ENCODE measurements at places on chromosomes 7 and 10.

GRCh38 chr10:88316292-88316861 is 266.7 kb downstream of the RNLS start:
- DNase-seq: no peak

DNA sequence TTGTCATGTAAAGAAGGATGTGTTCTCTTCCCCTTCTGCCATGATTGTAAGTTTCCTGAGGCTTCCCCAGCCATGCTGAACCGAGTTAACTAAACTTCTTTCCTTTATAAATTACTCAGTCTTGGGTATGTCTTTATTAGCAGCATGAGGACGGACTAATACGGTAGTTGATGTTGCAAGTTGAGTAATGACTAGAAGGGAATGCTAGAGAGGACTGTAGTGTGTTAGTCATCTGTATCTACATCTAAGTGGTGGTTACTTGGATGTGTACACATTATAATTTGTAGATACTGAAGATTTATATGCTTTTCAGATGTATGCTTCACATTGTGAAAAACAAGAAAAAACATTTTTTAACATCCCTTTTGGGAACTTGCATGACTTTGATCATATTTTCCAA is 244.6 kb downstream of the POLR1F start:
- no peak for DNase-seq

GRCh38 chr10:87510025-87510424 is 5.3 kb downstream of the MINPP1 start:
- DNase-seq: no peak

DNA sequence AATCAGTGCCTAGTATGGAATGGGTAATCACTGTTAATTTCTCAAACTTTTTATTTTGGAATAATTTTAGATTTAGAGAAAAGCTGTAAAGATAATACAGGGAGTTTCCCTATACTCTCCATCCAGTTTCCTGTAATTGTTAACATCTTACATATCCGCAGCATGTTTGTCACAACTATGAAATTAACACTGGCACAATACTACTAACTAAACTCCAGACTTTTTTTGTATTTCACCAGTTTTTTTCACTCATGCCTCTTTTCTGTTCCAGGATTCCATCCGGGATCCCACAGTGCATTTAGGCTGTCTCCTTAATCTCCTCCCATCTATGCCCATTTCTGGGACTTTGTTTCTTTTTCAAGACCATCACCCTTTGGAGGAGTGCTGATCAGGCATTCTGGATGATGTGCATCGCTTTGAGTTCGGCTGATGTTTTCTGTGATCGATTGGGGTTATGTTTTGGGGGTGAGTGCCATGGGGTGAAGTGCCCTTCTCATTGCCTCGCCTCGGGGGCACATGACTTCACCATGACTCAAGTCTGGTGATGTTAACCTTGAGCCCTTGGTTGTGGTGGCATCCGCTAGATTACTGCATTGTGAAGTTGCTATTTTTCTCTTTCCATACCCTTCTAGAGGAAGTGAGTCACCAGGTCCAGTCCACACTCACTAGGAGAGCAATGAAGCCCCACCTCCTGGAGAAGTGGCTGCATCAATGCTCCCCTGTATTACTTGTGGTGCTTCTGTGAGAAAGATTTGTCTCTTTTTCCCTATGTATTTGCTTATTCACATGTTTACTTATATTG is 43.9 kb upstream of the GRB10 start:
- peak; percentile 74 for DNase-seq

- no peak for DNase-seq
These were observed 1.1 kb upstream of the TNPO3 start for GRCh38 chr7:129055861-129056464.

DNA sequence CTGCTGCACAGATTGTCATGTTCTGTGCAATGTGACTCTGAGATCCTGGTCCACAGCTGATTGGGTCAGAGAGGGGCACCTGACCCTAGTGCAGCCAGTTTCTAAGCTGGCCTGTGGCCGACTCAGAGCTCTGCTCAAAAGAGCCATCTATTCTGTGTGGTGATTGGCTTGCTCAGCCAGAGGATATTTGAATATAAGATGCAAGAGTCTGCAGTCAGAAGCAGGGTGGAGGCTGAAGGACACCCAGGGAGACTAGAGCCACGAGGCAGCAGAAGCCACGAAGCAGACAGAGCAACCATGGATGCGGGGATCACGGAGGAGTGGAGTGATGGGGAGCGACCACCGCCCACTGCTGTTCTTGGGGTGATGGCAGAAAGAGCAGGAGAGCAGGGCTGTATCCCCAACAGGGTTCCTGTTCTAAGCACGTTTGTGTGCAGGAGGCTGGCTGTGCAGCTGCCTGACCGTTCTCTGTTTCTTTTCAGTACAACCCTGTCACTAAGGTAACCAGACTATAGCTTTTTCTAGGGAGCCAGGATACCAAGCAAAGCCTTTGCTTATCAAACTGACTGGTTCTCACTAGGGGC is 19.5 kb upstream of the RHEB start:
- no peak for DNase-seq

- no peak for DNase-seq
These were observed 58.9 kb upstream of the LBX1 start for GRCh38 chr10:101287997-101288635.

GRCh38 chr10:132256866-132257265 is 50.9 kb downstream of the STK32C start:
- no peak for DNase-seq

GRCh38 chr10:35191523-35191922 is 64.9 kb downstream of the CREM start:
- DNase-seq: peak; percentile 23

DNA sequence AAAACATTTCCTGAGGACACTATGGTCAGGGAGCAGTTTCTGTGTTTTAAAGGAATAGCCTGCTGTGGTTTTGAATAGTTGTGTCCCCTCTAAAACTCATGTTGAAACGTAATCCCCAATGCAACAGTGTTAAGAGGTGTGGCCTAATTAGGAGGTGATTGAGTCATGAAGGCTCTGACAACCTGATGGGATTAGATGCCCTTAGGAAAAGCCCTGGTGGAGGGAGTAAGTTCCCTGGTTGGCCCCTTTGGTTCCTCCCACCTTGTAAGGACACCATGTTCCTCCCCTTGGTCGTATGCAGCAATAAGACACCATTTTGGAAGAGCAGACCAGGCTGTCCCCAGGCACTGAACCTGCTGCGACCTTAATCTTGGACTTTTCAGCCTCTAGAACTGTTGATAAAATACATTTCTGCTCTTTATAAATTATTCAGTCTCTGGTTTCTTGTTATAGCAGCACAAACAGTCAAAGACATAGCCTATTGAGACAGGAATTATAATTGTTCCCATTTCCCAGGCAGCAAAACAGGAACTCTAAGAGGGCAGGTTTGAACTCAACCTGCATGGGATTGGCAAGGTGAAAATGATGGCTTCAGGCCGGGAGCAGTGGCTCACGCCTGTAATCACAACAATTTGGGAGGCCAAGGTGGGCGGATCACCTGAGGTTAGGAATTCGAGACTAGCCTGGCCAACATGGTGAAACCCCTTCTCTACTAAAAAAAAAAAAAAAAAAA is 20.5 kb upstream of the TNS3 start:
- DNase-seq: no peak

- DNase-seq: no peak
These were observed 28.7 kb downstream of the ZCCHC24 start for GRCh38 chr10:79416578-79417255.

GRCh38 chr7:146656988-146657387 is 540.4 kb downstream of the CNTNAP2 start:
- no peak for DNase-seq

DNA sequence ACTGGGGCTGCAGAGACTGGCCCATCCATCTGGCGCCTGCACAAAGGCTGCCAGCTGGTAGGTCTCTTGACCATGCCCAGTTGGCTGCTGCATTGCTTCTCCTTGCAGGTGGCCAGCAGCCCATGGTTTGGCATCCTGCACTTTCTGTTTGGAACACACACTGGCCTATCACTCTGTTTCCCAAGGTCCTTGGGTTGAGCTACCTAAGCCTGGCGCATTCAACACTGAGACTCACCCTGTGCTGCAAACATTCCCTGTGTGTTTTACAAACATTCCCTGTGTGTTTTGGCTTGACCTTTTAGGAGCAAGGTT is 55.5 kb downstream of the TACR2 start:
- DNase-seq: no peak

- no peak for DNase-seq
These were observed 951.1 kb downstream of the NRG3 start for GRCh38 chr10:82826132-82826531.

- DNase-seq: no peak
These were observed 109.6 kb downstream of the NKX6-2 start for GRCh38 chr10:132676193-132676891.

DNA sequence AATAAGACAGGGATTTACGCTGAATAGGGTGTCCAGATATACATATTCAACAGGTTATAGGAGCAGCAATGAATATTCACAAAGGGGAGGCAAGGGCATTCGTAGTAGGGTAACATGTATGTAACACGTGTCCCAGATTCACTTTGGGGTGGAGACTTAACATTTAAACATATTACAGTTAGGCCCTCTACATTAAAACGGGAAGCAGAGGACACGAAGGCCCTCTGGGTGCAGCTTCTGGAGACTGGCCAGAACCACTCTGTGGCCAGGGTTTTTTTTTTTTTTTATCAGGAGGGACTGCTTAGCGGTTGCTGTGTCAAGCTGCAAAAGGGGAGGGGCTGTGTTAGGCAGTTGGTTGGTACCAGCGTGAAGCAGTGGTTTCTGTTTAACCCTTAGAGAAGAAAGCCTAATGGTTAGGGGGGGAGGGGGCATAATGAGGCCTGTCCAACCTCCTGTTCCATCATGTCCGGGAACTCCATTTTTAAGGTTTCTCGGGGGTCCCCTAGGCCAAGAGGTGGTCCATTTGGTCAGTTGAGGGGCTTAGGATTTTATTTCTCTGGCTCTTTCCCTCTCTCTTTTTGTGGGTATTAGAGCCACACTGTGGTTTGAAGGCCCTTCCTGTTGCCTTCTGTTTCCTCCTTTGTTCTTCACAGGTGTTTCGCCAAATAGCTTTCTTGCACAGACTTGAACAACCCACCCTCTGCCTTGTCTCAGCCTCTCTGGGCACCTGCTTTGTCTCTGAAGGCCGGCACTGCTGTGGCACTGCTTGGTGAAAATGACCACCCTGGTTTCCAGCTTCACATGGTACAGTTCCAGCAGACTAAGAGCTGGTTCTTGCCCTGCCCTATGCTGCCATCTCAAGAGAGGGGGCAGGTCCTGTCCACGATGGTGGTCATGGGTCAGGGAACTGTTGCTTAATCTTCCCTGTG is 26.4 kb downstream of the PRF1 start:
- DNase-seq: peak; percentile 33

All from GM03348 (cell line).